ENCODE measurements at places on chromosomes 6 and 20.

DNA sequence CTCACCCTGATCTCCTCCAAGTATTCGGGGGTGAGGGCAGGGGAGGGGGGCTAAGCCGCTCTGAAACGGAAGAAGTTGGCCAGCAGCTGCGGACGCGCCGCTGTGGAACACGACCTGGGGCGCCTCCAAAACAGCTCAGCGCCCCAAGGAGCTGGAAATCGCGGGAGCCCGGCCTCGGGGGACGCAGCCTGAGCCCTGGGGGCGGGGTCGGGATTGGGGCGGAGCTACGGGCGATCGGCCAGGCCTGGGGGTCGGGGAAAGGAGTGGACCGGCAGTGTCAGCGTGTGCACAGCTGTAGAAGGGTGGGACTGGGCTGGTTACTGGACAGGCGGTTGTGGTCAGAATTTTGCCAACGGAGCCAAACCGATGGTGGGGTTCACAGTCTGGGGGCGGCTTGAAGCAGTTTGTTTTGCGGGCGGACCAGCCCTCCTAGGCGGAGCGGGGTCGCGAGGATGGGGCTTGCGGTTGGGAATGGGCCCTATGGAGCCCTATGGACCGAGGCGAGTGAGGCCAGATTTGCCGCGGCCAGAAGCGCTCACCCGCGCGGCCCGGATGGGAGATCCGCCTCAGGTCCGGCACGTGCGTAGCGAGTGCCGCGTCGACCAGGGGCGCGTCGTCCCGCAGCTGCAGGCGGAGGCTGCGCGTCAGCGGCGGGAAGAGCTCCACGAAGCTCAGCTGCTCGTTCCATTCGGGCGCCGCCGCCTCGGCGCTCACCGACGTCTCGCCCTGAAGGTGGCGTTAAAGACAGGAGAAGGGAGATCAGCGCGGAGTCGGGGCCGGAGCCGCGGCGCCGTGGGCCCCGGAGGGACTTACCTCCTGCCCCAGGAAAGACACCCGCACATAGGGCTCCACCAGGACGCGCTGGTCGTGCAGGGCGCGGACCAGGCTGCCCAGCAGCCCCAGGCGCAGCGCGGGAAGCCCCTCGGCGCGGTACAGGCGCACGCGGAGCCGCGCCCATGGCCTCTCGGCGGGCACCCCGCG lies 14.3 kb upstream of the SPAG4 start:
- DNase-seq, result peak; percentile 91
- H3K27me3 ChIP-seq, result peaks cover 13% of the 10 kb centered on the region
- no peak overlapping the region for H3K27ac ChIP-seq
- H3K36me3 ChIP-seq, result no peaks in the 10 kb centered on the region
- peaks cover 7% of the 10 kb centered on the region for H3K4me1 ChIP-seq

- no peaks in the 10 kb centered on the region for H3K4me1 ChIP-seq
- DNase-seq, result peak; percentile 5
- H3K36me3 ChIP-seq, result peaks cover 39% of the 10 kb centered on the region
- H3K4me3 ChIP-seq, result no peak overlapping the region
- H3K27ac ChIP-seq, result no peak overlapping the region
- no peaks in the 10 kb centered on the region for H3K27me3 ChIP-seq
These were observed 33.2 kb upstream of the PNISR start for GRCh38 chr6:99458319-99458718.

DNA sequence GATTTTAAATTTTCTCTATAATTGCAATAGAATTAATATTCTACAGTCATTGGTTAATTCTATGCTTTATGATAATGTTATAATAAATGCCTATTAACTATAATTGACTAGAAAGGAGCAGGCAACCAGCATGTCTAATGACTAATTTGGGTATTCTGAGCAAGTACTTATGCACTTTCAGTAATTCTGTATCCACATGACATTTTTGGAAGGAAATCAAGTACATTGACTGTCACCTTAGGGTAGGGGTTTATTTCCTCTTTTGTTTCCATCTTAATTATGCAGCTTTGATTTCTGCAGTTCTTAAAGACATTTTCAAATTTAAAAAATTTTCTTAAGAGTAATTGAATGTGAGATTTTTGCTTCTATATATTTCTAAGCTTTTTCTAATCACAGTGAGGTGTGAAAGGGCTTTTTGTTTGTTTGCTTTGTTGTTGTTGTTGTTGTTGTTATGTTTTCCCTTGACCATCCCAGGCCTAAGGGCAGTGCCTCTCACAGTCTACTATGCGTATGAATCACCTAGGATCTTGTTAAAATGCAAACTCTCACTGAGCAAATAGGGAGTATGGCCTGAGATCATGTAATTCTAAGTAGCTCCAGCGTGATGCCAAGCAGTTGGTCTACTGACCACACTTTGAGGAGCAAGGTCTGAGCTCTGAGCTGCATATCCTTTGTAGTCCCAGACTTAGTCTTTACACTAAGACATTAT lies 467.1 kb upstream of the RNF217 start:
- no peaks in the 10 kb centered on the region for H3K36me3 ChIP-seq
- H3K4me3 ChIP-seq, result no peak overlapping the region
- no peaks in the 10 kb centered on the region for H3K4me1 ChIP-seq
- no peaks in the 10 kb centered on the region for H3K27me3 ChIP-seq
- DNase-seq, result no peak
- no peak overlapping the region for H3K27ac ChIP-seq

GRCh38 chr6:165931675-165932074 lies 236.0 kb downstream of the TBXT start:
- peaks cover 4% of the 10 kb centered on the region for H3K27me3 ChIP-seq
- H3K27ac ChIP-seq, result no peak overlapping the region
- DNase-seq, result no peak
- no peak overlapping the region for H3K4me3 ChIP-seq
- no peaks in the 10 kb centered on the region for H3K4me1 ChIP-seq
- no peaks in the 10 kb centered on the region for H3K36me3 ChIP-seq

- no peak overlapping the region for H3K4me3 ChIP-seq
- no peak for DNase-seq
- H3K36me3 ChIP-seq, result no peaks in the 10 kb centered on the region
- no peak overlapping the region for H3K27ac ChIP-seq
These were observed 12.0 kb upstream of the LAMA4 start for GRCh38 chr6:112266331-112266730.

DNA sequence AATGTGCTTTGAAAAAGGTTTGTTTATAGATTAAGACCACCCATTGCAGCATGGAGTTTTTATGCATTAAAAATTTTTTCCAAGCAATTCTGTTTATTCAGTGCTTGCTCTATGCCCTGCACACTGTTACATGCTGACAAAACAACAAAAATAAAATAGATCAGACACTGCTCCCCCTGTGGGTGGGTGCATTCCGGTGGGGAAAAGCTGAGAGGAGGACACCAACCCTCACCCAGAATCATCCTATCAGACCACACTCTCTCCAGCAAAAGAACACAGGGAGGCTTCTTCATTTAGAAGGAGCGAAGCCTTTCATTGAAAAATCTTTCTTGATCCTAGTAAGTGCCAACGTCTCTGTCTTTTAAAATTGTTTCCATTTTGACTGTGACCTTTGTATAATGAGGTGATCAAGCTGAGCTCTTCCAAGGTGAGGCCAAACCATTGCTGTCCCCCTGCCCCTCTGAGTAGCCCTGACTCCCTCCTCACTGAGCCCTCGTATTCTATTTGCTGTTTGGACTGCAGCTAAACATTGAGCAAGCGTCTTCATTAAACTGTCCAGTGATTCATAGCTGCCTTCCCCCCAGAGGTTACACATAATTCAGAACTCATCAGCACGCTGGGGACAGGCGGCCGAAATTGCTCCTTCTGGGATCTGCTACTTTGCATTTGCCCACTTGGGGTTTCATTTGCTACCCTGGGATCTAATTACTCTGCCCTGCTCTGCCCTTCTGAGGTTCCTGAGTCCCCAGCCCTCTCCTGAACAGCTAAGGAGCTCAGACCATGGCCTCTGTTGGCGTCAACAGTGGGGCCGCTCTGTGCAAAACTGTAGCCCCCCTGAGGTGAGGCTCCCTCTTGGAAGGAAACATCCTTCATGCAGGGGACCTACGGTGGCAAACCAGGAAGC lies 102.4 kb downstream of the F13A1 start:
- H3K36me3 ChIP-seq, result no peaks in the 10 kb centered on the region
- H3K4me3 ChIP-seq, result no peak overlapping the region
- no peak for DNase-seq
- no peak overlapping the region for H3K27ac ChIP-seq
- peaks cover 12% of the 10 kb centered on the region for H3K27me3 ChIP-seq
- no peaks in the 10 kb centered on the region for H3K4me1 ChIP-seq

DNA sequence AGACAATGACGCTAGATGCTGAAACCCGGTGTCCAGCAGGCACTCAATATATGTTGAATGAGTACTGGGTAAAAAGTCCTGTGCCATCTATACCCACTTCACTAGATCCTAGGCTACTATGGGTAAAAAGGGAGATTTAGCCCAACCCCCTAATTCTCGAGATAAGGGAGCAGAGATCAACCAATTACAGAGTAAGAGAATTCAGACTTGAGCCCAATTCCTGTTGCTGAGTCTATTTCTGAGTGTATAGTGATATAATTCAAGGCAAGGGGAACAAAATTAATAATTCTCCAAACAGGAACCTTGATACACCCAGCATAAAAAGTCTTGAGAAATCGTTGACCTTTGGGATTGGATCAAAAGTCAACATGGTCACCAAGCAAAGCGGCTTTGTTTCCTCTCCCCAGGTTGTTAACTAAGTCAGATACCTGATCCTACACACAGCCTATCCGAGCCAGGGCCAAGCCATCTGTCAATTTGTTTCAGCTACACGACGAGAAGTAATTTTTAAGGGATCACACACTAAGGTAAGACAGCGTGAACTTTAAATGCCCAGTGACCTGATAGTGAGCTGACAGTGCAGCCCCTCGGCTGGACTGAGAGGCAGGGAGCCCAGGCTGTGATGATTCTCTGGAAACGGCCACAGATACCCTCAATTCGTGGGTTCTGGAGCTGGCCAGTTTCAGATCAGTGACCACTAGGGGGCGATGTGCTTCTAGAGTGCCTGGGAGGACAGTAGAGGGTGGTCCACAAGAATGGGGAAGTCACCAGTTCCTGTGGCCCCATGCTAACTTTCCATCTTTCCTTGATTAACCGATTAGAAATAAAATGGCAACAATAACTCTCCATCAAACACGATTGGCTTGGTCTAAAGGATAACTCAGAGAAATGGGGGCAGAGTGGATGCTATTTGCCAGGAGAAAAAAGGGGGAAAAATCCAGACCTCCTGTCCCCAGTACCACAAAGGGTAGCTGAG lies 46.2 kb downstream of the SLC22A23 start:
- H3K27me3 ChIP-seq, result no peaks in the 10 kb centered on the region
- H3K4me1 ChIP-seq, result peaks cover 21% of the 10 kb centered on the region
- H3K4me3 ChIP-seq, result no peak overlapping the region
- peaks cover 6% of the 10 kb centered on the region for H3K36me3 ChIP-seq

DNA sequence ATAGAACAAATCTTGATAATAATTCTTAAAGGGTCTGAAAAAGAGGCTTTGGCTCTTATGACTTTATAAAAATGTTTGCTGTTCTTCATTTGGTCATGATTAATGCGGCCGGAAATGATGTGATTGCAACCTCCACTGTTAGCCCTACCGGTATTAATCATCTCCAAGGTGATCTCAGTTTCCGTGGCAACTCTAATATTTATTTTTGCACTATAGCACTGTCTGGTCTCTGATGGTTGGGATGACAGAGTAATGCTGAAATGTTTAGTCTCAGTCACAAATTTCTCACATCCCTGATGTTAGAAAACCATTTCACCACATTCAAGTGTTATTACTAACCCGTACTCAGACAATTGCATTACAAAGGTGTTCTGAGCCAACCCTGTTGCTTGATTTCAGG lies 87.4 kb downstream of the TMEM200A start:
- H3K4me1 ChIP-seq, result peaks cover 3% of the 10 kb centered on the region
- no peak for DNase-seq
- H3K27ac ChIP-seq, result no peak overlapping the region

- no peaks in the 10 kb centered on the region for H3K36me3 ChIP-seq
- no peak overlapping the region for H3K4me3 ChIP-seq
- peaks cover 26% of the 10 kb centered on the region for H3K27me3 ChIP-seq
- no peak overlapping the region for H3K27ac ChIP-seq
- peaks cover 17% of the 10 kb centered on the region for H3K4me1 ChIP-seq
These were observed 14.8 kb downstream of the ABT1 start for GRCh38 chr6:26611599-26611998.

DNA sequence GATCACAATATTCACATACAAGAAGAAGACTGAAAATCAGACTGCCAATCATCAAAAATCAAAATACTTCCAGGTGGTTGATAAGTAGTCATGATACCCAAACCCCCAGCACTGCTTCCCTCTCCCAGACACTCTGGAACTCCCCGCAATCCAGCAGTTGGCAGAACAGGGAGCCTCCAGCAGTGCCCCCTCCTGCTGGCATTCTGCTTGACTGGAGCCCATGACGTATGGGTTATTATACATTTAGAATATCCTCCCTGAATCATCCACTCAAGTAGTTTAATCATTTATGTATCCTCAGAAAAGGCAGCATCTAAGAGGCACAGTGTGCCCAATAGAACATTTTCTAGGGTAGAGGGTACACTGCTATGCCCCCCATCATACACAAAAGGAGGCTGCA lies 9.3 kb upstream of the OGFRL1 start:
- no peak overlapping the region for H3K27ac ChIP-seq
- no peak for DNase-seq
- H3K4me3 ChIP-seq, result no peak overlapping the region
- H3K36me3 ChIP-seq, result no peaks in the 10 kb centered on the region
- H3K4me1 ChIP-seq, result no peaks in the 10 kb centered on the region
- no peaks in the 10 kb centered on the region for H3K27me3 ChIP-seq

DNA sequence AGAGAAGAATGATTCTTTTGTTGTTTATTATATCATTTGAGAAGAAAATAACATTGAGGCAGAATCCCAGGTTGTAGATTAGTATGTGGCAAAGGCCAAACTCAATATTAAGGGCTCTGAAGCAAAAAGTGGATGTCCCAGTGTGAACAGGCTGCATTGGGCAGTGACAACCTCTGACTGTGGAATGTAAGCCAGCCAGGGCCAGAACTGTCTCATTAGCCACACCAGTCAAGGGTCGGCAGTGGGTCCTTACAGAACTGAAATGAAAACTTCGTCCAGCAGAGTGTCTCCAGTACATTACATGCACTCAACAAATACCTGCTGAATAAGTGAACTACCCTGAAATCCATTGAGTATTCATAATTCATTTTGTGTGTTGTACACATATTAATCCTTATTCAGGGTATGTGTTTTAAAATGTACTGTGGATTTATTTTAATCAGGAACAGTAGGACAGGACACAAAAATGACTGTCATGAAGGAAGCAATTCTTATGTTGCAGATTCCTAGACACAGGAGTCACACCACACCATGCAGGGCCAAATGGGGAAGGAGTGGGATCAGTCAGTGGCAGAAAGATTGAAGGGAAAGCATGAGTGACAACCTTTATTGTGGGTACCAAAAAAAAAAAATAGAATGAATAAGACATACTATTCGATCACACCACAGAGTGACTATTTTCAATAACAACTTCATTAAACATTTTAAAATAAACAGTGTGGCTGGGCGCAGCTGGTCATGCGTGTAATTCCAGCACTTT lies 64.9 kb upstream of the UTRN start:
- H3K27ac ChIP-seq, result no peak overlapping the region
- peaks cover 2% of the 10 kb centered on the region for H3K27me3 ChIP-seq
- H3K4me1 ChIP-seq, result peaks cover 28% of the 10 kb centered on the region
- H3K4me3 ChIP-seq, result no peak overlapping the region
- no peak for DNase-seq
- H3K36me3 ChIP-seq, result peaks cover 2% of the 10 kb centered on the region

All from activated naive CD4-positive, alpha-beta T cell treated with anti-CD3 and anti-CD28 coated beads for 36 hours (primary cell).